ENCODE measurements at places on chromosomes 6 and 20. TPM values are rescaled to one million over a fixed set of nuclear protein-coding genes. Genes with fewer than 3 reads are reported as not detected.

The LRRC73 gene
- 0.13 TPM for polyA plus RNA-seq

The KCNQ2 gene
- not detected for polyA plus RNA-seq

The PRSS35 gene
- polyA plus RNA-seq = 11.3 TPM

The FBXO30 gene
- polyA plus RNA-seq = 7.1 TPM

The ADGRF5 gene
- polyA plus RNA-seq = 13.1 TPM

The MCCD1 gene
- not detected for polyA plus RNA-seq

The CLVS2 gene
- 0.08 TPM for polyA plus RNA-seq

The RAET1G gene
- 1.5 TPM for polyA plus RNA-seq

The PI16 gene
- 7.7 TPM for polyA plus RNA-seq

The TRAM2 gene
- 10.4 TPM for polyA plus RNA-seq

The FNDC11 gene
- polyA plus RNA-seq = 0.35 TPM

The B3GALT4 gene
- polyA plus RNA-seq = 7.4 TPM

The TRIM31 gene
- not detected for polyA plus RNA-seq

The SAPCD1 gene
- polyA plus RNA-seq = 2.9 TPM

The IL20RA gene
- polyA plus RNA-seq = 5.8 TPM

The SPAG4 gene
- 1.00 TPM for polyA plus RNA-seq

The KIF6 gene
- polyA plus RNA-seq = 0.15 TPM

The GLP1R gene
- polyA plus RNA-seq = not detected

The SOX18 gene
- 2.7 TPM for polyA plus RNA-seq

The MAPK13 gene
- 3.4 TPM for polyA plus RNA-seq

The BANF2 gene
- not detected for polyA plus RNA-seq

The GPX5 gene
- not detected for polyA plus RNA-seq

The GSTA2 gene
- 0.54 TPM for polyA plus RNA-seq

The PTCRA gene
- polyA plus RNA-seq = not detected

The OSTM1 gene
- polyA plus RNA-seq = 10.9 TPM

The ERVFRD-1 gene
- 0.78 TPM for polyA plus RNA-seq

The MRPL14 gene
- polyA plus RNA-seq = 20.8 TPM

The DEFB123 gene
- polyA plus RNA-seq = not detected

The HSD17B8 gene
- 10.3 TPM for polyA plus RNA-seq

The SLC17A9 gene
- 2.6 TPM for polyA plus RNA-seq

The RAD21L1 gene
- not detected for polyA plus RNA-seq

The MATN4 gene
- not detected for polyA plus RNA-seq

The ZBTB46 gene
- 12.2 TPM for polyA plus RNA-seq

The PRDM1 gene
- polyA plus RNA-seq = 2.7 TPM
